Large intestine (tissue), 12 donors: ENCODE measurements at places on chromosomes 3 and 15.

DNA sequence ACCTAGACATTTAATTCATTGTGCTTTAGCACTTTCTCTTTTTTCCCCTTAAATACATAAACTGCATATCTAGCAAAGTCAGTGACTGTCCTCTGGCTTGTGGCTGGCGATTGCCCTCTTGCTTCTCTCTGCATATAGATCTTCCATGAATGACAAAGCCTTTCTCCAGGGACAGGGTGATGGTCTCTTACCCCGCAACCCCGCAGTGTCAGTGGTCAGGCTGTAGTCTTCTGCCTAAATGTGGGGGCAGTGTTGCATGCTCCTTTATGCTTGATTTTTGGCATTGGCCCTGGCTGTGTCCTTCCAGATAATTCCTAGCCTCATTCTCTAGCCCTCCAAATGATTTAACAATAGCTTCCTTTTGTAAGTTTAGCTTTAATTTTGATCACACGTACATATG, 407.8 kb downstream of the GABRB3 start:
- DNase-seq, result no peak

DNA sequence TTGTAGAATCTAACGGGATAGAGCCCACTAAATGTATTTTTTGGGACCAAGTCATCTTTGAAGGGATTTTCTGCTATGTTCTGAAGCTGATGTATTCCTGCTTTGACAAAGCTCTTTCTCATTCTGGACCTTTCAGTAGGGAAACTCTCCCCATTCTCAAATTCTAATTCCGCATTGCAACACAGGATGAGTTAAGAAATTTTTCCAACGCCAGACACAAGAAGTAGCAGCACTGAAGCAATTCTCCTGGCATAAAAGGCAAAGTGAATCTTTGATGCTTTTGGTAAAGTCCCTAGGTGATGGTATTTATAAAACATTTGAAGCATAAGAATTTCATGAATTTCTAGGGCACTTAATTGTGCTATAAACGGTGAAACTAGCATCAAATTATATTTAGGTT, 76.8 kb downstream of the ZPLD1 start:
- DNase-seq, result no peak

DNA sequence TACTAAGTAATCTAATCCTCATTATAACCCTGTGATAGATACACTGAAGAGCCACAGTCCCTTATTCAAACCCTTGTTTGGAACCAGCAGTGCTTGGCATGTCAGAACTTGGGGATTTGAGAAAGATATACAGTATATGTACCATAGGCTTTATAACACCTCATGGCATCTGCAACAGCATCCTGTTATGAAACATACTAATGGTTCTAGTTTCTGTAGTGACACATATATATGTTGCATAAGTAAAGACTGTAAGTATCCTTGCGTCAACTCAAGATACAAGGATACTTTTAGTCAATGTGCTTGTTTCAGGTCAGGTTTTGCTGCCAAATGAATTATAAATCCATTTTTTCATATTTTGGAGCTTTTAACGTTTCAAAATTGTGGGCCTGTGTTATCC, 58.5 kb downstream of the CCNL1 start:
- no peak for DNase-seq

DNA sequence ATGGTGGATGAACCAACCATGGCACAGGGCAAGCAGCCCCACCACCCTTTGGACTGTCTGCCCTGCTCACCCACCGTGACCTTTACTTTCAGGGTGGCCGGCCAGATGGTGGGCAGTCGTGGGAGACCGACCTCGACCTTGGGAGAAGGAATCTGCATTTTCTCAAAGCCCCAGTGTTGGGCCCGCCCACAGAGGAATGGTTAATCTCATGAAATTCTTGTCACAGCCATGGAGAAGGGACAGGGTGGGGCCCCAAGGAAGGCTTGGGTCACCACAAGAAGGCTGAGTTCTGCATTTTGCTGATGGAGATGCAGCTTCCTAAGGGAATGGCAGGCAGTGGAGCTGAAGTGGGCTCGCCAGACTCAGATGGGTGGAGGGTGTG, 2.9 kb downstream of the PLXND1 start:
- no peak for DNase-seq

DNA sequence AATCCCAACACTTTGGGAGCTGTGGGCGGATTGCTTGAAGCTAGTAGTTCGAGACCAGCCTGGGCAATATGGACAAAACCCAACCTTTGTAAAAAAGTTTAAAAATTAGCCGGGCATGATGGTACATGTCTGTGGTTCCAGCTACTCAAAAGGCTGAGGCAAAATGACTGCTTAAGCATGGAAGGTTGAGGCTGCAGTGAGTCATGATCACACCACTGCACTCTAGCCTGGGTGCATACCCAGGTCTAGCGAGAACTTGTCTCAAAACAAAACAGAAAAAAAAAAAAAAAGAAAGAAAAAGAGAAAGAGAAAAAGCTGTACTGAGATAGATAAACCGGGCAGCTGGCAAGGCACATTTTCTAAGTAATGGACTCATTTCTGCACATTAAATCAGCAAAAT, 10.6 kb downstream of the ARPP19 start:
- DNase-seq, result no peak

- DNase-seq, result no peak
Measured at GRCh38 chr3:64300790-64301423, 75.6 kb upstream of the PRICKLE2 start.

- no peak for DNase-seq
Measured at GRCh38 chr15:45093622-45094357, 20.2 kb downstream of the DUOX2 start.

DNA sequence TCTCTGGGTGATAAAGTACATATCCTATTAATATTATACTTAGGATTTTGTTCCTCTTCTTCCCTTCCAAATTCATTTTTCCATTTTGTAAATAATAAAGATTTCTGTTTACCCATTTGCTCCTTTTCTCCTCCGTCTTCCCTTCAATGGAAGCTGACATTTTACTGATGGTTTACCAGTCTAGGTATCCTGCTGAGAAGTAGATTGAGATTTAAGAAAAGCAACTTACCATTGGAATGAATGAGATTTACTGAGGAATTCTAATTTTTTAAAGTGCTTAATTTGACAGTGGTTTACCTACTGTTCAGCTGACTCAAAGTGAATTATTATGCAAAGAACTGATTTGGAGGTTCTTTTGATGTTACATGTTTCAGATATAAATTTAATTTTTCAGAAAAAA, 2.4 kb downstream of the C15orf61 start:
- no peak for DNase-seq

- DNase-seq, result no peak
Measured at GRCh38 chr15:42042602-42043400, 22.0 kb upstream of the PLA2G4E start.

- no peak for DNase-seq
Measured at GRCh38 chr3:187454085-187454815, 86.1 kb downstream of the RTP4 start.

DNA sequence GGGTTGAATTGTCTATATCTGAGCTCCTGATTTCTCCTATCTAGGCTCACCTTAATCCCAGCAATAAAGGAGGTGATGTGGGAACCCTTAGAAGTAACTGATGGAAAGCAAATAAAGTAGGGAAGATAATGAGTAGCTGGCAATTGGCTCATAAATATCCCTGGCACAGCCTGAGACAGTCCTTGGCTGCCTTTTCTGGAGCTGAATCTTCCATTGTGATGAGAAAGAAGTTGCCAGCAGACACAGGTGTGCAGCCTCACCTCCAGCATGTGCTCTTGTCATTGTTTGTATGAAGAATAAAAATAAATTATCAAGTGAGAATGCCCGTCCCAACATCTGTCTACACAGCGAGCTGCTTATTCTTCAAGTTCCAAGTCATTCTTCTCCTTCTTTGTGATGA, 53.2 kb upstream of the RASGRP1 start:
- peak; percentile 28 for DNase-seq

- DNase-seq, result no peak
Measured at GRCh38 chr3:115165266-115165665, 18.2 kb upstream of the ZBTB20 start.

- DNase-seq, result no peak
Measured at GRCh38 chr15:49645941-49646340, 25.1 kb downstream of the DTWD1 start.

GRCh38 chr15:95302809-95303208, 1027.7 kb upstream of the NR2F2 start:
- DNase-seq, result no peak

DNA sequence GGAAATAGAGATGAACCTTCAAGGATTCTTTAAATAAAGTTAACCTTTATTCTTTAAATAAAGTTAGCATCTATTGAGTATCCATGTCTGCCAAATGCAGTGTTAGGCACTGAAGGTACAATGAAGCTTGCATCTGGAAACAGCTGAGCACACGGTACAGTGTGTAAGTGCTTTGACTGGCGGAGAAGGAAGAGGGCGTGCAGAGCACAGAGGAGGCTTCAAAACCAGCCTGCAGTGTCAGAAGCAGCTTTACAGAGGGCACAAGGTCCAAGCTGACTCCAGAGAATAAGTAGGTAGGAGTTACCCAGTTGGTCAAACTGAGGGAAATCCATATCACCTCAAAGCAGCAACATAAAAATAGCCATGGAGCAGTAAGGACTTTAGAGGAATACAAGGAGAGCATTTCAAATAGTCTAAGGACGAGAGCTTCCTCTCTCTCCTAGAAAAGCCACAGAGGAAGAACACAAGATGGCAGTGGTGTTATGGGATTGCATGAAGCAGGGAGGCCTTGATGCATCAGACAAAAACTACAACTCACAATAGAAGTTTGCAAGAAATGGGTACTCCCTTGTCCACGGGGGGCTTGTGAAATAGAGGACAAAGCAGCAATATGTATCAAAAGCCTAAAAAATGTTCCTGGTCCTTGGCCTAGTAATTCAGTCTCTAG, 60.3 kb upstream of the PPP2R3A start:
- DNase-seq, result no peak

DNA sequence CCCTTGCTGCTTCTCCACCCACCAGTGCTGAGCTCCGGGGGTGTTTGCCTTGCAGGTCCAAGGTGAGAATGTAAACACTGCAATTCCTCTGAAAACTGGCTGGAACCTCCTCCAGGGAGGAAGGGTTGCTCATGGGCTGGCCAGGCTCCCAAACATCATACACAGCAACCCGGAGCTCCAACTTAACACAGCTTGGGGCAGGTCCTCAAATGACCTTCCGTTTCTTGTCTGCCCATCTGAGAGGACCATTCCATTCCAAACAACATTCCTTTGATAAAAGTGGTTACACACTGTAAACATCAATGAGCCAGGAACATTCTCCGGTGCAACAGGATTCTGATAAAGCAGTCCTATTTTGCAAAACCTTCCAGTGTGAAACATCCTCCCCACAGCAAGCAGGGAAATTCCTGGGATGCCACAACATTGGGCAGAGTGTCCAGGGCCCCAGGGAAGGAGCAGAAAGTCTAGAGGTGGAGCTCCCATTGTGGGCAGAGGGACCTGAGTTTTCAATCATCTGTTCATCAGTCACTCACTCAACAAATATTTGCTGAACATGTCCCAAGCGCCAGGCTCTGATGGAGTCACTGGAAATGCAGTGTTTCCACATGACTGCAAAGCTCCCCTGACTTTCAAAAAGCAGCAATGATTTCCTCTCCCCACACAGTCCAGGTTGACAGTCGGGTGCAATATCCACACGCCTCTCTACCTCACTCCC, 7.3 kb upstream of the HEG1 start:
- no peak for DNase-seq

- DNase-seq, result no peak
Measured at GRCh38 chr15:62440362-62441105, 275.4 kb upstream of the C2CD4B start.

GRCh38 chr3:69542805-69543429, 157.0 kb upstream of the FRMD4B start:
- DNase-seq, result peak; percentile 3

DNA sequence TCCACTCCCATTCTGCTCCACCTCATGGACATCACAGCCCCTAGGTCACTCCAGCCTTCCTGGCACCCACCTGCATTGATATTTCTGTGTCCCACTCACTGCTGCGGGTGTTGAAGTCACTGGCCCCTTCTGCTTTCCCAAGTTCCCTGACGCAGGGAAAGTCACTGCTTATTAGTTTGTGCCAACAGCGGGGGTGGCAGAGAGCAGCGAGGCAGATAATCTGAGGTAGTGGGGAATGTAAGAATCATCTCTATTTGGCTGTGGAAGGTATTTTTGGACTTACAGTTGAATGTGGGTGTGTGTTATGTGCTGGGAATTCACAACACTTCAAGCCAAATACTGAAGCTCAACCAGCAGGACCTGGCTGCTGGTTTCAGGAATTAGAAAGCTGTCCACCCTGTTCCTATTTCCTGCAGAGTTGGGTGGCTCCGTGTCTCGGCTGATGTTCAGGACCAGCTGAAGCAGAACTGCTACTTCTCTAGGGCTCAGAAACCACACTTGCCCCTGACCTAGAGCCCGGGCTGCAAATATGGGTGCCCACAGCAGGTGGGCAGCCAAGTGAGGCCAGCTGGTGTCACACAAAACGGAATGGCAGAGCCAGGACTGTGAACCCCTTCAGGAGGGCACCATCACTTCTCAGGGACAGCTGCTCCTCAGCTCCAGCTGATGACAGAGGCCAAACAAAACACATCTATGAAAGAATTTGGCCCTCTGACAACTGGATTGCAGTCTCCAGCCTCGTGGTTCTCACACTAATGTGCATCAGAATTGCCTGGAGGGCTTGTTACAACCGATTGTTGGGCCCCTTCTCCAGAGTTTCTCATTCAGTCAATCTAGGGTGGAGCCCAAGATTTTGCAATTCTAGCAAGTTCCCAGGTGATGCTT, 57.7 kb downstream of the SEMA5B start:
- DNase-seq, result no peak

- DNase-seq, result no peak
Measured at GRCh38 chr3:107206945-107207344, 170.3 kb upstream of the CCDC54 start.

DNA sequence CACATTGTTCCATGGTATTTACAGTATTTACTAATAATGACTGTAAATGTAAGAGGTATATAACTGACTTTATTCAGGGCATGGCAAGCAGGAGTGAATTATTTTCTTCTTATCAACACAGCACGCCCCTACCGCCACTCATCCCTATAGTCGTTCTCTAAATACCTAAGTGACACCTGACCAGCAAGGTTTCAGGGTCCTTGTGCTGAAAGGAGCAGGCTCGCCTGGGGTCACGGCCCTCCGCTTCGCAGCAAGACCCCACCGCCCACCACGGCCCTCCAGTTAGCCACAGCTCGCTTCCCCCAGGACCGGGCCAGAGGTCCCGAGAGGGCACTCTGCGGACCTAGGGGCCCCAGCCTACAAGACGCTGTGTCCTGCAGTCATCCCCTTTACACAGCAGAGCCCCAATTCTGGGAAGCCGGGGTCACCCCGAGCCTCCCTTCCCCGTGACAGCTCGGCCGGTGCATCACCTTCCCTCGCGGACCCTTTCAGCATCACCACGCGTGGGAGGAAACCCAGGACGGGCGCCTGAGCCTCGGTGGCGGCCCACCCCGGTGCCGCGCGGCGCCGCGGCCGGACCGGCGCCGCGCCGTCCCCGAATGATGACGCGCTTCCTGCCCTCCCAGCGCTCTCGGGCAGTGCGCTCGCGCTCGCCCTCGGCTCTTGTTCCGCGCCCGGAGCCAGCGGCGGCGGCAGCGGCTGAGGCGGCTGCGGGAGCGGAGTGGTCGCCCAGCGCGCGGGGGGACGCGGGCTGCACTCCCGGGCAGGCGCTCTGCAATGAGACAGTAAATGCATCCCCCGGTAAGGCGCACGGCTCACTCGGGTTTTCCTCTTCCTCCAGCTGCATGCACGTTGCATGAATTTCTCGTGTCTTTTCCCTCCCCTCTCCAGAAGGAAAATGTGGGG, 225.1 kb upstream of the C2CD4B start:
- peak; percentile 88 for DNase-seq
